ENCODE measurements at places on chromosomes 5 and 9.

- DNase-seq: no peak
Measured at GRCh38 chr5:128669803-128670202, 131.8 kb upstream of the FBN2 start.

DNA sequence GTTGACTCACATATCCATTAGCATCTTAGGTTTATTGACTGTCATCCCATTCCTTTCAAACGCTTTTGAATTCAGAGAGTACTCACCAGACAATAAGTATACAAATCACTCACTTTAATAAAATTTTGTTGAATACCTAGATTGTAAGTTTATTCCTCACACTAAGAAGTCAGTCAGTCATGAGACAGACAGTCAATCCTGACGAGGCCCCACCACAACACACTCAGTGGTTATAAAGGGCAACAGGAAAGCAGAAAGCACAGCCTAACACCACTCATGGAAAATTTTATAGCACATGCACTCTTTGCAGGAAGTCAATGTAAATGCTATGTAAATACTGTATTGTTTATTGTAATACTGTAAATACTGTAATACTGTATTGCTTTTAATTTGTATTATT is 176.3 kb upstream of the PTGER4 start:
- DNase-seq: no peak

- DNase-seq: no peak
Measured at GRCh38 chr5:157182143-157182757, 1.6 kb downstream of the ITK start.

GRCh38 chr5:68954618-68954910 is 139.2 kb upstream of the SLC30A5 start:
- DNase-seq: no peak

DNA sequence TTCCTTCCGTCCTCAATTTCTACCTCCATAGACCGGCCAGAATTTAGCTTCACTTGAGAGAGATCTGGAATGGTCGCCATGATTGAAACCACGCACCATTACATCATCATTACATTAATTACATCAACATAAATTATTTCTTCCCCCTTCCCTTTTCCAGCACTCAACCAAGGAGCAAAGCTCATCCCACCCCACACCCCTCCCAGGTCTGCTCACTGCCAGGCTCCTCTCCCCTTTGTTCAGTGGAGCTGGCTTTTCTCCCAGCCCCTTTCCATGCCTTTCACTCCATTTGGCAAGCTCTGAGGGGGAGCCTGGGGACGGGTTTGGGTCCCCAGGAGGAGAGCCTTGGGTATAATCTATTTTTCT is 8.4 kb downstream of the RACK1 start:
- DNase-seq: no peak

DNA sequence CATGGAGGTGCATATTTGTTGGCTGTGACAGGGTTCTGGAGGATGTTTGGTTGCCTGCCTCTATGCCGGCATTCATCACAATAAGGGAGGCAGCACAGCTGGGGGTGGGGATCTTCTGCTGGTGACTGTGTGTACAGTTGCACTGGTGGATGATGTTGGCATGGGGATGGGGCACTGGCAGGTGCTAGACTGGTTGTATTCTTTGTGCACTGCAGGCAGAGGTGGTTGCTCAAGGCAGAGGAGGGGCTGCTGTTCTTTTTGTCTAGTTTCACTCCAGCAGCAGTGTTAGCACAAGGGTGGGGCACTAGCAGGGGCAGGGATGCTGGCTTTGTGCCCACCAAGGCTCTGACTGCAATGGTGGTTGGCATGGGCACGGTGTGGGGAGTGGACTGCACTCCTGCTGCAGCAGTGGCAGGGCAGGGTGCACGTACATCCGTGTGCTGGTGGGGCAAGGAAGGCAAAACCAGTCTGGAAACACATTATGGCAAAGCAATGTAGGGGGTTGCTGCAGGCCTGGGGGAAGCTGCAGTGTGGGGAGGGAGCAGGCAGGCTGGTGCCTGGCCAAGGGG is 69.3 kb downstream of the ISOC1 start:
- DNase-seq: no peak

GRCh38 chr5:132322266-132322665 is 28.1 kb downstream of the SLC22A4 start:
- DNase-seq: no peak

- DNase-seq: no peak
Measured at GRCh38 chr5:172145870-172146747, 41.9 kb downstream of the STK10 start.

- no peak for DNase-seq
Measured at GRCh38 chr5:134038138-134038537, 33.4 kb upstream of the VDAC1 start.

DNA sequence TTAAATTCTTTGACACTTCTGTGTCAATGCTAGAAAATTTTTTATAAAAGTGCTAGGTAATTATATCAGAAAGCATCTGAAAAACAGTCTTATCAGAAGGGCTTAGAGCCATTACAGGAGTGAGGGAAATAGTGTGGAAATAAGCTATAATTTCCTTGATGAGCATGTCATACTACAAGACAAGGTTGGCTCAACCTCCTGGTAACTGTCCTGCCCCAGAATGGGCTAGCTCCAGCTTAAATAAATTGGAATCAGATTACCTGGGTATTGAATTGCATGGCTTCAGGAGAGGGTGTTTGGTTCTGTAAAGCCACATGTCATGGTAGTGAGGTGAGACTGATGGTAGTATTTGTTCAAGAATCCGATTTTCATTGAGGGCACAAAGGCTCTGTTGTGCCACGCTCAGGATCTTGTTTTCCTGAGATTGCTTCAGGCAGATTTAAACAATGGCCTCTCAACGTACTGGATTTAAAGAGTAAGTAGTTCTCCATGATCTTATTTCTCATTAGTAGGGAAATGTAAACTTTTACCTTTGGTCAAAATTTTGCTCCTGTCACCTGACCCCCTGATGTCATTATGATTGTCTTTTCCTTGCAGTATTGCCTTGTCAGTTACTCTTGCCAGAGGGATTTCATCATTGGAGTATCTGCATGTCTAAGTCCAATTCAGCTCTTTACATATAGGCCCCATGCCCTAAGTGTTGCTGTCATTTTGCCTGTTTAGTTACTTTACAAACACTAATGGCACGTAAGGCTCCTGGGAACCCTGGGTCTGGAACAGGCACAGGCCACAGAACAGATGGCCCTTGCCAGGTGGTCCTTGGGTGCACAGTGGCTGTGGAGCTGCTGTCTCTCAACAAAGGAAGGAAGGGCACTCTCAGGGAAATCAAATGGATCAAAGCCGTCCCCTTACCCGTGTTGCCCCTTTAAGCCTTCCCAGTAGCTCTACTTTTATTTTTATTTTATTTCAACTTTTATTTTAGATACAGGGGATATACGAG is 21.3 kb downstream of the TRIO start:
- DNase-seq: no peak

GRCh38 chr9:8261737-8262136 is 462.2 kb upstream of the DMAC1 start:
- no peak for DNase-seq

GRCh38 chr5:94847726-94848125 is 229.3 kb downstream of the SLF1 start:
- DNase-seq: no peak

DNA sequence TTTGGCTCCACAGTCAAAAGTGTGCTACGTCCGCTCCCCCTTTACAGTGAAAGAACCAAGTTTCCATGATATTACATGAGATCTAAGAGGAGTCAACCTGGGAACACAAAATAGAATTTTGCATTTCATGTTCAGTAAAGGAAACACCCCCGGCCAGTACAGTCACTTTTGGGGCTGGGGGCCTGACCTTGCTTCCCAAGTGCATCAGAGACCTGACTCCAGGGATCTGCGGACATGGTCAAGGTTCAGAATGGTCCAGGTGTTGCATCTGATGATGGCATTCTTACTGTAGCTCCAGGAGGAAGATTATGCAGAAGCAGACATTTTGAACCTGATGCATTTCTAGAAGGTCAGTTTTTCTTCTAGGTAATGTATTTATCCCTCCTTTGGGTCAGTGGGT is 39.8 kb downstream of the AK8 start:
- no peak for DNase-seq

DNA sequence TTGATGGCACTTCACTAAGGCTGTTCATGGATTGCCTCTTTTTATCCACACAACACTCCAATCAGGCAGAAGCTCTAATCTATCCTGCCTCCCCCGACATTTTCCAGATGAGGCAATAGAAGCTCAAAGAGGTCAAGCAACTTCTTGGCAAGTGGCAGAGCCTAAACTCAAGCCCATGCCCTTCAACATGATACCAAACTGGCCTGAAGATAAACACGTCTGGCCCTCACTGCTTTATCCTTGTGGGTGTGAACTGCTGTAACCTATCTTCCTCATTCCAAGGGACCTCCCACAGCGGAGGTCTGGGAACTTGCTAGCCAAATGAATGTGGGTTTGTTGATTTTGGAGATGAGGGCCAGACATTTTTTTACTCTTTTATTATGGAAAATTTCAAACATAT is 9.5 kb downstream of the SLC35A4 start:
- DNase-seq: no peak

DNA sequence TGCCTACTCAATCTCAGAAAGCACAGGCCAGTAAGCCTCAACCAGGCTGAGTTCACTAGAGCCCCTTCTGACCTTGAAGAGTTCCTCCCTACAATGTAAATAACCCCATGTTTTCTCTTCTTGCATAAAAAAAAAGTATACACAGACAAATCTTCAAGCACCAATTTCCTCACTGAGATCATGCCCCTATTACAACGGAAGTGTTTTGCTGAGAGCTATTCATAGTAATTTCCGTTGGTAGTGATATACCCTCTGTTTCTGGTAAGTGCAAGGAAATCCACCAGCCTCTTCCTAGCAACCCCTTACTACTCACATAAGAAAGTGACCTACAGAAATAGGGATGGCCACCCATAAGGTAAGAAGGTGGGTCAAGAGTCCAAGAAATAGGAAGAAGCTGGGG is 76.4 kb upstream of the TARS1 start:
- no peak for DNase-seq

DNA sequence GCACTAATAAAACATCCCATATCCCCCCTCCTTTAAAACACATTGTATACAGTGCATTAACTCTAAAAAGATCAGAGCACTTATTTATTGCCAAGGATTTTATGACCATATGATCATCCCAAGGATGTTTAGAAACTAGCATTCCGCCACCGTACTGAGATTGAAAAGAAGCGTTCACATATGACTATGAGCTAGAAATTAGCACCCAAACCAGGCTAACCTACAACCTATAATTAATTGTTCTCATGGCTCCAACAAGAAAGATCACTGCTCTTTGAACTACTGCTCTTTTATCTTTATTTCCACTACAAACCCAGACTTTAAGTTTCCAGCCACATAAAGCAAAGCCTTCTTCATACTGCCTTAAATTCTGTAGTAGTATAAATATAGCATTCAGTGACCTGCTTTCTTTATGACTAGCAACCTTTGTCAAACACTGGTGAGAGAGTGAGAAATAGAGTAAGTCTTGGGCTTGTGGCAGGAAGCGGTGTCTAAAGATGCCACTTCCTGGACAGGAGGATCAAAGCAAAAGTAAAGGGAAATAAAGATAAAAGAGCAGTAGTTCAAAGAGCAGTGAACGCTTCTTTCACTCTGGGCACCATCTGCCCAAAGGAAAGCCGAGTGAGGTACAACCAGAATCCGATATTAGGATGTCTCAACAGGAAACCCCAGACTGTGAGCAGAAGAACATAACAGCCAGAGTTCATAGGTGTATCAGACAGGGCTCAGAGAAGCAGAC is 151.1 kb upstream of the ERCC6L2 start:
- no peak for DNase-seq

GRCh38 chr5:62197697-62198096 is 108.3 kb upstream of the KIF2A start:
- no peak for DNase-seq

DNA sequence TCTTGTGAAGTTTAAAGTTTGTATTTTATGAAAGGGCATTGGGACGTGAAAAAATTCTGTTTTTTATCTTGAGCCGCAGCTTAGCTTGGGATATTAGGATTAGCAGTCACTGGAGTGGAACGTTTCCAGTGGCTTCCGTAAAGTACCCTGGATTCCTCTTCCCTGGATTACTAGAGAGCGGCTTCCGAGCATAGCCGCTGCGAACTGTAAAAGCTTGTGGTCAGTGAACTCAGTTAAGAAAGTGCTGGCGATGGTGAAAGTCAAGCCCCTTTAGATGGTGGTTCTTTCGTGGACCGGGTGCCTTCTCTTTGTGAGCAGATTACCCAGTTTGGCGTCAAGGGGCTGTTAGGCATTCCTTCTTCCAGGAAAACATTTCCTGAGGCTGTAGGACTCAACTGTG is 168.1 kb downstream of the KDM4C start:
- no peak for DNase-seq

DNA sequence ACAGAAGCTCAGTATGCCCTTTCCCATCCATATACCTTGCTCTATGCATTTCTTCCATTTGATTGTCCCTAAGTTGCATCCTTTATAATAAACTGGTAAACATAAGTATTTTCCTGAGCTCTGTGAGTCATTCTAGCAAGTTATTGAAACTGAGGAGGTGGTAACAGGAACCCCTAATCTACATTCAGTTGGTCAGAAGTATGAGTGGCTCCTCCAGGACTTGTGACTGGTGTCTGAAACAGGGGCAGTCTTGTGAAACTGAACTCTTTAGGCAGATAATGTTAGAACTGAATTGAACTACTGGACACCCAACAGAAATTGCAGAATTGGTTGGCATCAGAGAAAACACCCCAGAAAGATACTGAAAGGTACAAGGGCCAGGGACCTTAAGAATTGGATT is 133.1 kb upstream of the POU5F2 start:
- DNase-seq: no peak

- no peak for DNase-seq
Measured at GRCh38 chr9:34496149-34496712, 26.6 kb downstream of the ENHO start.

DNA sequence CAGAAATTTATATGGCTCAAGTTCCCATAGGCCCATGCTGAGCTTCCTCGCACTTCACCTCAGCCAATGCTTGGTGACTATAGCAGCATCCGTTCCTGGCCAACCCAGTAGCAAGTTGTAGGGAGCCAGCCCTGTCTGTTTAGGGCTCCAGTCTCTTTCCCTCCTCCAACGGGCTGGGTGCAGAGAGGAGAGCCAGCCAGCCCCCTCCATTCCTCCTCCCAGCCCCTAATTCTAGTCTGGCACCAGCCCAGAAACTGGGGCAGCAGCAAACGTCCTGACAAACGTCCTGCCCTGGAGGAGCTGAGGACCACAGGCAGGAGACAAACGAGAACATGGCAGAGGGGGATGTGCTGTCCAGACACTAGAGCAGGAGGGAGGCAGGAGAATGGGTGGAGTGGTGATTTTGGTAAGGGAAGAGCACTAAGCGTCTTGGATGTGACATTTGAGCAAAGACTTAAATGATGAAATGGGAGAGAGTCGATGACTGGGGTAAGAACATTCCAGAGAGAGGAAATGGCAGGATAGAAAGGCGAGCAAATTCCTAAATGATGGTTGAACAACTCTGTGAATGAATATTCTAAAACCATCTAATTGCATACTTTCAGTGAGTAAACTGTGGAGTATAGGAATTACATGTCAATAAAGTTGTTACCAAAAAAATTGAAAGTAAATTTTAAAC is 222.5 kb upstream of the DAPK1 start:
- no peak for DNase-seq

DNA sequence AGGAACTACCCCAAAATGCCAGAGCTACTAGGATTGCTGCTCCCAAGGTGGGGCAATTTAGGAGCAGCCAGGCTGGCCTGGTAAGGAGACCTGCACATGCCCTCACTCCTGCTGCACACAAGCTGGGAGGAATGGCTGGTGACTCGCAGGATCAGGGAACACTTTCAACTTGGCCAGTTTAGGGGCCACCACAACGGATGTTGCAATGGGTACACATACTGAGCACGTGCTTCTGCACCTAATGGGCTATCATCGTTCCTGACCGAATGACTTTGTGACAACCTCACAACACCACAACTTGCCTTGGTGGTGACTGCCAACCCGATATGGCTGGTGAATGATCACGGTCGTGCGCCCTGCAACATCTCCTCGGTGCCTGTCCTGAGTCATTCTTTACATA is 172.0 kb downstream of the ROR2 start:
- no peak for DNase-seq

Measured in NCI-H187 (cell line).